NCI-H2081 treated with DMSO at 0.1 percent for 48 hours (cell line): ENCODE measurements at places on chromosomes 13 and 19.

DNA sequence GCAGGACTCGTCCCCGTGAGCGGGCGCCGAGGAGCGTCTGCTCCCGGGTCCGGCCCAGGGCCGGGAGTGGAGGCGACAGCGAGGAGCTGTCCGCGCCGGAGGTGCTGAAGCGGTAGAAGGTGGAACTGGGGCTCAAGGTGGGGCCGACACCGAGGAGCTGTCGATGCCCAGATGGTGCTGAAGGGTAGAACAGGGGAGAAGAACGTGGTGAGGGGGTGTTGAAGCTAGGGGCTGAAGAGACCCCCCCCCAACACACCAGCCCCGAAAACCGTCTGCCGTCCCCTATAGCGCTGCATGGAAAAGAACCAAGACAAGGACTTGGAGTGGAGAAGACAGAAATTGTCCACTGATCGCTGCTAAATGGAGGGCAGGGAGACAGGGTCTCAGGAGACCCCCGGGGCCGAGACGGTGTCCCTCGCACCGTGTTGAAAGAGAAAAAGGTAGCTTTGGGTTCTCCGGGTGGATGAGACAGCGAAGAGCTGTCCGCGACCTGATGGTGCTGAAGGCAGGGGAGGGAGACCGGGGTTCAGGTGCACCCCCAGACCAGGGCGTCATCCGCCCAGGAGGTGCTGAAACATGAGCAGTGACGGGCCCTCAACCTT, 7.1 kb upstream of the PDE4C start:
- DNase-seq: no peak

DNA sequence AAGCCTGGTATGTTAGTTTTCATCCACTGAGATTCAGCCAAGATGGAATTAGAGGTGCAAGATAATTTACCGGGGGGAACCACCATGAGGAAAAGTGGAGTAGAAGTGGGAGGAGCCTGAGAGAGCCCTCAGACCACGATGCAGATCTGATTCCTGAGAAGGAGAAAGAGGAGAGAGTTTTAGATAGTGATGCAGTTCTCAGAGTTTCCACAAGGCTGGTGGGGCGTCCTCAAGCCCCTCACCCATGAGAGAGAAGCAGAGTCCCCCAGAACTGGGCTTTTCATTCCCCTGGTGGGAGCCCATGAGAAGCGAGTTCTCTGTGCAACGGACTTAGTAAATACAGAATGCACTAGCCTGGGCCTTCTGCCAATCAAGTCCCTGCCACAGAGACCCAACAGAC, 18.1 kb downstream of the CEACAM5 start:
- DNase-seq: no peak

DNA sequence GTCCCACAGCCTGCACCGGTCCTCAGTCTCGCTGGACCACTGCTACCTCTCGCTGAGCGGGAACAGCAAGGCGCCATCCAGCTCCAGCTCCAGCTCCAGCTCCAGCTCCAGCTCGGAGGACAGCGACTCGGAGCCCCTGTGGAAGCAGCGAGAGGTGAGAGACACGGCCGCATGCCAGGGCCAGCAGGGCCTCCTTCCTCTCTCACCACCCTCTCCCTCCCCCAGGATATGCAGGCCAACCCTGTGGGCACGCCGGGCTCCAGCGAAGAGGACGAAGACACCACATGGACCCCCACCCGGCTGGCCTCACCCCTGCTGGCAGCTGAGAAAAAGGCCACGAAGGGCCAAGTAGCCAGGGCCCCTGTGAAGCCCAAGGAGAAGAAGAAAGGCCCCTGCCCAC, 7.3 kb downstream of the SIX5 start:
- DNase-seq: no peak

DNA sequence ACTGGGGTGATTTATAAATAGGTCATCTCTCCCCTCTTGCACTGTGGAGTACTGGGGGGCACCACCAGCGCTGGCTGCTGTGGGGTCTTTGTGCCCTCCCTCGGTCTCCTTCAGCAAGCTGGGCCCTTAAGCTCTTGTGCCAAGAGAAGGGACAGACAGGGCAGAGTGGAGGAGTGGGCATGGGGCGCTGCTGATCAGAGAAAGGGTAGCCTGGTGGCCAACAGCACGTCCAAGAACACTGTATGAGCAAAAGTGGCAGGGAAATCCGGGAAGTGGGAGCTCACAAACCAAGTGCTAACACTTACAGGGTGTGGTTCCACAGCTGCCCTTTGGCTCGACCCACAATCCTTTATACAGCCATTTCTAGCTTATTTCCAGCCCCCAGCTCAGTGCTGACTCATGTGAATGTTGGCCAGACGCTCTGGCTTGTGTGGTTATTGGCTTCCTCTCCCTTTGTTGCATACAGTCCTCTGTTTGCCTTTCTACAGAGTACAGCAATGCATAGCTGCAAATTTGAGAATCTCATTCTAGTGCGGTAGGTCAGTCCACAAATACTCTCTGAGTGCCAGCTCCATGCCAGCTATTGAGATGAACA, 298.8 kb downstream of the SHISA2 start:
- no peak for DNase-seq

- no peak for DNase-seq
Measured at GRCh38 chr13:42355491-42356183, 83.7 kb downstream of the AKAP11 start.

GRCh38 chr19:51891193-51891747, 3.5 kb upstream of the ZNF577 start:
- DNase-seq: no peak

GRCh38 chr19:33953023-33953422, 156.4 kb downstream of the KCTD15 start:
- DNase-seq: no peak

DNA sequence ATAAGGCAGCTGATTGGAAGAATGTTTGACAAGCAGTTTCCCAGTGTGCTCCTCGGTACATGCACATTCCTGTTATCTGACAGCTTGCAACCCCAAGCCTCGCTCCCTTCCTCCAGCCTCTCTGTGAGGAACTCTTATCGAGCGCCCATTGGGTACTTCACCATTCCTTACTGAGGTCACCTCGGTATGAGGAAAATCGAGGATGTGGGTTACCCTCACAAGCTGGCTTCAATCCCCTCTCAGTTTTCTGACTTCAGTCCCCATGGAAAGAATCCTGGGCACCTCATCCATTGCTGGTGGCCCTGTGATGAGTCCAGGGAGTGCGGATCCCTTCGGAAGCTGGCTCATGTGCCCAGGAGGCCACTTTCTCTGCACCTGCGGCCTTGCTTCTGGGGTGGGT, 17.3 kb downstream of the TEX29 start:
- no peak for DNase-seq

DNA sequence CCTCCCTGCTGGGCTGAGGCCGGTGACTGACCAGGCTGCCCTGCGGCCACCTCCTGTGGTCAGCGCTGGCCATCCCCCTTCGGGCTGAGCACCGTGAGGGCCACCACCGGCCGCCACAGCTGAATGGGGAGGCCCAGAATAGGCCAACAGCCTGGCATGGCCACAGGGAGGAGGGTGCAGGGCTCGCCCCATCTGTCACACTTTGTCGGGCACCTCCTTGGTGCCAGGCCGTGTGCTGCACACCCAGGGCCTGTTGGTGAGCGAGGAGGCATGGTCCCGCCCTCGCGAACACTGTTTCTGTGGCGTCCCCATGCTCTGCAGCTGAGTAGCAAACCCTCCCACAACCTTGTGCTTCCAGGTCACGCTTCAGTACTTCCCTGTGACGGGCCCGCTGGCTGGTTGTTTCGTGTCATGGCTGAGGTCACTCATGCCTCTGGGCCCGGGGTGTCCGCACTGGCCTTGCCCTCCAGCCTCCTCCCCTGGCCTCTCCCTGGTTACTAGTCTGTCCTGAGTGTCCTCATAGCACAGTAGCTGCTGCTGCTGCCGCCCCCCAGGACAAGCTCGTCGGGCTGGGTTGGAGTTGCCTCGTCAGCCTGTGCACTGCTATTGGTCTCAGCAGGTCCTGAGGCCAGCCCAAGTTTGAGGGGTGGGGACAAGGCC, 15.2 kb downstream of the EPN1 start:
- DNase-seq: no peak

- DNase-seq: no peak
Measured at GRCh38 chr13:114130837-114131582, 1.4 kb downstream of the RASA3 start.

DNA sequence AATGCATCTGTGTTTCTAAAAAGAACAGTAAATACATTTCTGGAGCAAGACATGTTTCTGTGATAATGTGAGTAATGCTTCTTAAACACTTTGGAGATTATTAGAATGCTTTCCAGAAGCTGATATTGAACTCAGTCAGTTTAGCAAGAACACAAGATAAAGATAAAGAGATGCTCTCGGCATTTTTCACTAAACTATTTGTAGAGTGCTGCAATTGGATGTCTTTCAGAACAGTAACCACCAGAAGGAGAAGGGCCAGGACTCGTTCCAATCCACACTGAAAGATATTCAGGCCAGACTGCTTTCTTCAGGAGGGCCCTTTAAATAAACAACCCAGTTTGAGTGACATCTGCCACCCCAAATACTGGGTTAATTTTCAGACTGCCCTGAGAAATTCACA, 456.0 kb downstream of the TBC1D4 start:
- no peak for DNase-seq

DNA sequence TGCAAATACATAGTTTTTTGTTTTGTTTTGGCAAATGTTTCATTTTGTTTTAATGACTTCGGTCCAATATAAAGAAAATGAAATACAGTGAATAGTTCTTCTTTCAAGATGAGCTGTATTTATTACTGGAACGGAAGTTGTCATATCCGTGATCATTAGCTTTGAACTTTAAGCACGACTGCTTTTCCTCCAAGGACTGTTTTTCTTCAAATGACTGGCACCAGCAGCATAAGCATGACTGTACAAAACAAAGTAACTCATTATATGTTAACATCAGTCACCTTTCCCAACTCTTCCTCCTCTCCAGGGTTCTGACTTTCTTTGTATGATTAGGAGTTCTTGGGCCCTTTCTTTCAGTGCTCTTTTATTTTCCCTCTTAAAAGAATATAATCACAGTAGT, 20.5 kb downstream of the EDNRB start:
- no peak for DNase-seq

DNA sequence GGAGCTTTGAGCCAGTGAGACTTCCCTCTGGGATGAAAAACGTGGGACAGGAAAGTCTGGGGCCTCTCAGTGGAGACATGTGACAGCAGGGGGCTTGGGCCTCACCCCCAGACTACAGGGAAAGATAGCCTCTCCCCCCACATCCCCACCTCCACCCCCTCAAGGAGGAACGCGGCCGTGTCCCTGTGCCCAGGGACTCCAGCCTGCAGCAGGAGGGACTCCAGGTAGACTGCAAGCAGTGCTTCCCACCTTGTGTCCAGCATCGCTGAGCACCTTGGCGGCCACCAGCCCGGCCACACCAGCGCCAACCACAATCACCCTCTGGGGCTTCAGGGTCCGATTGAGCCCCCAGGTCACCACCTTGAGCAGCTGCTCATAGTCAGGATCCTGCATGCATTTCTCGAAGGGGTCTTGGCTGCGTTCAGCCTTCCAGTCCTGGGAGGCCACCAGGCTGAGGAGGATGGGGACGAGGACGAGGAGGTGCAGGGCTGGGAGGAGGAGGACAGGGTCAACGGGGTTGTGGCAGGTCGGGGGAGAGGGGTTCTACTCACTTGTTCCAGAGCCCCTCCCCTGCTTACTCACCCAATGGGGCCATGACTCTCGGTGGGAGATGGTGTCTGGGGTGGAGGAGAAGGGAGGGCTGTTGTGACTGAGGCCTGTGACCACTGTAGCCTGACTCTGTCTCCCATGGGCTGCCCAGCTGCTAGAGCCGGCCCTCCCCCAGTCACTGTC, 955 bp downstream of the IL4I1 start:
- no peak for DNase-seq

GRCh38 chr19:41584931-41585330, 9.0 kb downstream of the CEACAM21 start:
- DNase-seq: no peak

DNA sequence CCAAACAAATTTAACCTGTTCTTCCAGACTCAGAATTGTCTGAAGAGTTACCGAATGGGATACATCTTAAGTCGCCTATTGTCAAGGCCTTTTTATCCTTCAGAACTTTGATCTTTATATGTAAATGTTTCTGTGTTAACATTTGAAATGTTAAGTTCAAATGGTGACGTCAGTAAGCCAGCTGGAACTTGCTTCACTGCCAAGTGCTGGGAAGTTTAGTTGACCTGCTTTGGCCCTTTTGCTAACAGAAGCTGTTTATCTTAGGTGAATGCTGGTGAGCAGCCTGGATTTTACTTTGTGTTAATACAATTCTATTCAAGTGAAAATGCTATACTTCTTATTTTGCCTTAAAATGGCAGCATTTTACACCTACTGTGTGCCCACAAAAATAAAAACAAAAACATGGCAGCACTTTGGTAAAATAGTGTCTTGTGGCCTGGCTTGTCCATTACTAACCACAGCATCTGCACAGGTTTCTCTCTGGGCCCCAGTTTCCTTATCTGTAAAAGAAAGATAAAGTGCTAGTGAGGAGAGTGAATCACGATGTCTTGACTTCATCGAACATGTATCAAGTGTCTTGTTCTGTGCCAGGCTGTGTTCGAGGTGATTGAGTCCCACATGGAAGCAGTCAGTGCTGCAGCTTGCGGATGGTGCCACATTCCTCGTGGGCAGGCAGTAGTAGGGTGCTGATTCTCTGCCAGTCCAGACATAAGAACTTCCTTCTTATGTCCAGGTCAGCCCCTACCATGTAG, 2.2 kb downstream of the NAXD start:
- no peak for DNase-seq

DNA sequence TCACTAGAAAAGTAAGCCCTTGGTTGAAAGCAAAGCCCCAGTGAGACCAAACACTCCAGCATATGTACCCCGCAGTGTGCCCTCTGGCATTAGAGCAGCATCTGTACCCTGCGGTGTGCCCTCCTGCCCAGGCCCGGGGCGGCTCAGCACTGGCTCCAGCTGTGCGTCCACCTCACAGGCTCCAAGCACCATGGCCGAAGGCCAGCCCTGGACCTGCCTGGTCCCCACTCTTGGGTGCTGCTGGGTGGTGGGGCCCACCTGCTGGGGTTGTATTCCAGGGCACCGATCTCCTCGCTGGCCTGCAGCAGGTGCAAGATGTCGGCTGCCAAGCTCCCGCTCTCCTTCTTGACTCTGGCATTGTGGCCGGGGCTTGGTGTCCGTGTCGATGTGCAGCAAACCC, 230.2 kb downstream of the TUBA3C start:
- no peak for DNase-seq

DNA sequence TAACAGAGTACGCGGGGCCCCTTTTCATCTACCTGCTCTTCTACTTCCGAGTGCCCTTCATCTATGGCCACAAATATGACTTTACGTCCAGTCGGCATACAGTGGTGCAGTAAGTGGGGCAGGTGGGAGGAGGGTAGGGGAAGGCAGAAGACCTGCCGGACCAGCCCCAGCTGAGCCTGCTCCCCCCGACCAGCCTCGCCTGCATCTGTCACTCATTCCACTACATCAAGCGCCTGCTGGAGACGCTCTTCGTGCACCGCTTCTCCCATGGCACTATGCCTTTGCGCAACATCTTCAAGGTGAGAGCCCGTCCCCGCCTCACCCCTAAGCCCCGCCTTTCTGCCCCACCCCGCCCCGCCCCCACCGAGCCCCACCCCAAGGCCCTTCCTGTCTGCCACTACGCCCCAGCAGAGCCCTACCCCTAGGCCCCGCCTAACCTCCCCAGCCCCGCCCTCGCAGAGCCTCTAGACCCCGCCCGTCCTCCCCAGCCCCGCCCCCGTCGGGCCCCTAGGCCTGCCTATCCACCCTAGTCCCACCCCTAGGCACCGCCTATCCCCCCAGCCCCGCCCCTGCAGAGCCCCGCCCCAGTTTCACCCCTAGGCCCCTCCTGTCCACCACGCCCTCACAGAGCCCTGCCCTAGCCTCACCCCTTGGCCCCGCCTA, 7.7 kb downstream of the NDUFB7 start:
- DNase-seq: no peak
